ENCODE measurements at places on chromosomes 6 and 20.

DNA sequence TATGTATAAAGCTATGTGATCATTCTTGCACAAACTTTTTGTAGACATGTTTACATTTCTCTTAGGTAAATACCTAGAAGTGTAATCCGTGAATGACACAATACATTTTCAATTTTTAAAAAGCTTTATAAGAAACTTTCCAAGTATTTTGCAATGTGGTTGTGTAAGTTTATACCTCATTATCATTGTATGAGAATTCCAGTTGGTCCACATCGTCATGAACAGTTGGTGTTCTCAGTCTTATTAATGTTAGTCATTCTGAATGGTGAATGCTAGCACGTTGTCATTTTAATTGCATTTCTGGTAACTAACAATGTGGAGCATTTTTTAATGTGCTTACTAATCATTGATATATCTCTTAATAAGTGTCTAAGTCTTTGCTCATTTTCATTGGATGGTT is 116.5 kb upstream of the F13A1 start:
- DNase-seq, result no peak

- DNase-seq, result no peak
Measured at GRCh38 chr20:3767110-3767426, 485 bp downstream of the ADISSP start.

GRCh38 chr20:1801929-1802306 is 93.3 kb upstream of the SIRPA start:
- no peak for DNase-seq

- DNase-seq, result peak; percentile 25
Measured at GRCh38 chr20:18628330-18628920, 40.6 kb downstream of the DTD1 start.

GRCh38 chr6:115898246-115898645 is 162.4 kb downstream of the FRK start:
- DNase-seq, result no peak

GRCh38 chr6:62466607-62467006 is 180.6 kb upstream of the KHDRBS2 start:
- DNase-seq, result no peak

DNA sequence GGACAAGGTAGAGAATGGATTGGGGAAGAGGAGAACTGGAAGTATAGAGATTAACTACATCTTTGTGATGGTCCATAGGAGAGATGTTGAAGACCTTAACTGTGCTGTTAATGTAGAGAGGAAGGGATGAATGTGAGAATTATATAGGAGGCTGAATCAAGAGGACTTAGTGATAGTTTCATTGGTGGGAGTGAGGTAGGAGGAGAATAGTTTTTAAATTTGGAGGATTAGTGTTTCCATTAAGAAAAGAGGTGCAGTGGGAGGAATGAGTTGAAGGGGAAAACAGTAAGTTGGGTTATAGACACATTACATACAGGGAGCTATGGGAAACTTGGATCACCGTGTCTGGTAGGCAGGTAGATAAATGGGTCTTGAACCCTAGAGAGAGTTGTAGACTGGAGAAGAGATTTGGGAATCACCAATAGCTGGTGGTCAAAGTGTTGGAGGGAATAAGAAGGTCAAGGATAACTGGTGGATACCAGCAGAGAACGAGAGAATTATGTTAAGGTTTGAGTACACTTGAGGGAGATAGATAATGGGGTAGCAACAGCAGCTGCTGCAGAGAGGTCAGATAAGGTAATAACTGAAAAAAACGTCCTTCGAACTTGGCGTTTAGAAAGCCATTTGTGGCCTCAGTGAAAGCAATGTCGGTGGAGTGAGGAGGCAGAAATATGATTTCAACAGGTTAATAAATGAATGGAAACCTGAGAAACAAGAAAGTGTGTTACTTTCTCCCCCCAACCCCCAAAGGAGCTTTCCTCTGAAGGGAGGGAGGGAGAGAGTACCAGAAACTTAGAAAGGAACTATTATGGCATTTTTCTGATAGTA is 3.1 kb downstream of the C6orf89 start:
- DNase-seq, result no peak

DNA sequence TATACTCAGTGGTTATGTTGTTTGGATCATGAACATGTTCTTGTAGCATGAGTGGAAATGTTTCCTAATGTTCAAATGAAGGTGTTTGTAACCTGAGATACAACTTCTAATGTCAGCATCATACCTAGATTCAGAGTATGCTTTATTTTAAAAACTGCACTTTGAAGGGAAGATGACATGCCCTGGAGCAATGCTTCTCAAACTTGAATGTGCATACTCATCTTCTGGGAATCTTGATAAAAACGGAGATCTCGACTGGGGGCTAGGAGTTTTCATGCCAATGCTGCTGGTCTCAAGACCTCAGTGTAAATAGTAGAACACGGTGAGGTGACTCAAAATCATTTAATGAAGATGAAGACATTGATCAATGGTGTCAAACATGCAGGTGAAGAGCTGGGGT is 440.0 kb upstream of the NOX3 start:
- DNase-seq, result no peak

GRCh38 chr6:154229786-154230185 is 126.8 kb downstream of the IPCEF1 start:
- no peak for DNase-seq

DNA sequence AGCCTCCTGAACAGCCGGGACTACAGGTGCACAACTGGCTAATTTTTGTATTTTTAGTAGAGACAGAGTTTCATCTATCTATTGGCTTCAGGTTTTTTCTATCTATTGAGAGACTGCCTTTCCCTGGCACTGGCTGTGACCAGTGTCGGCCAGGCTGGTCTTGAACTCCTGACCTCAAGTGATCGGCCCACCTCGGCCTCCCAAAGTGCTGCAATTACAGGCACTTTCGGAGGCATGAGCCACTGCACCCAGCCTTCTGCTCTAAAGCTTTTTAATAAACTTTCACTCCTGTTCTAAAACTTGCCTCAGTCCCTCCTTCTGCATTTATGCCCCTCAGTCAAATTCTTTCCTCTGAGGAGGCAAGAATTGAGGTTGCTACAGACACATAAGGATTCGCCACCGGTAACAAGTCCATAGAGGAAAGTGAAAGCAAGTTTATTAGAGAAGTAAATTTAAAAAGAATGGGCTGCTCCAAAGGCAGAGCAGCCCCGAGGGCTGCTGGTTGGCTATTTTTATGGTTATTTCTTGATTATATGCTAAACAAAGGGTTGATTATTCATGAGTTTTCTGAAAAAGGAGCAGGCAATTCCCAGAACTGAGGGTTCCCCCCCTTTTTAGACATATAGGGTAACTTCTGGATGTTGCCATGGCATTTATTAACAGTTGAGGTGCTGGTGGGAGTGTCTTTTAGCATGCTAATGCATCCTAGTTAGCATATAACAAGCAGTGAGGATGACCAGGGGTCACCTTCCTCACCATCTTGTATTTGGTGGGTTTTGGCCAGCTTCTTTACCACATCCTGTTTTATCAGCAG is 44.8 kb upstream of the RNGTT start:
- no peak for DNase-seq

- no peak for DNase-seq
Measured at GRCh38 chr6:73302339-73302738, 39.3 kb upstream of the KHDC1 start.

DNA sequence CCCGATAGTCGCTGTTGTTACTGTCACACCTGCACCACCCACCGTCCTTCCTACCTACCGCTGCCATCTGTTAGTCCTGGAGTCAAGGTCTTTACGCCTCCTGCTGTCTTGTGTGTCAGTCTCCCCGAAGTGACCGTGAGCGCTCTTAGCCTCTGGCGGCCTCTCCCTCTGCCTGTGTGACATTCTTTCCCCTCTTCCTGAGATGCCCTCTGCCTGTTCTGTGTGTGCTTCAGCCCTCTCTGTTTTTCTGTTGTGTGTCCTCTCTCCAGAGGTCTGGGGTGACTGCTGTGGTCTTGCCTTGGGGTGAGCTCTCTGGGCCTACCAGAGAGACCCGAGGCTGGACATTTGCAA is 54.9 kb downstream of the TCP11 start:
- DNase-seq, result no peak

- DNase-seq, result no peak
Measured at GRCh38 chr20:38866265-38867061, 59.8 kb upstream of the FAM83D start.

- DNase-seq, result no peak
Measured at GRCh38 chr6:40410821-40411220, 176.3 kb downstream of the LRFN2 start.

DNA sequence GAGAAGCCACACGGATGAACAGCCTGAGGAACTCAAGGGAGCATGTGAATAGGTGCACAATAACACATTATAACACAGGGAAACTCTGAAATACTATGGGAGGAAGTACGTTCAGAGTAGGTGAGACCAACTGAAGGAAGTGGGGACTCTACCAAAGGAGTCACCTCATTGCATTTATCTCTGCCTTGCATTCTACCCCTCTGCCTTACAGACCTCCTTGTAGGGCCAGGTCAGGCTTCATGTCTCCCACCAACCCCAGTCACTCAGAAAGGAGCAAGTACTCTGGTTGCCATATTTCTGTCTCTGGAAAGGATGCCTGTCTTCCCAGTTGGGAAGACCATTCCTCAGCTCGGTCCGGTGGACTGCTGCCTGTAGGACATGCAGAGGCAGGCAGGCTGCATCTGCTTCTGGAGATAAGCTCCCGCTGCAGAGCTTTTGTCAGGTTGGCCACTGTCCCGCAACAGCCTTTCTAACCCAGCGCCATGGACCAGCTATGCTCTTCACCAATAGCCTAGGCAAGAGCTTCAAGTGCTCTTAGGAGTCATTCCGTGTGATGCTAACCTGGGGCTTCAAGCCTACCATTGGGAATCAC is 51.6 kb upstream of the ASIP start:
- no peak for DNase-seq

GRCh38 chr6:138454981-138455706 is 44.1 kb downstream of the NHSL1 start:
- no peak for DNase-seq

- peak; percentile 82 for DNase-seq
Measured at GRCh38 chr6:43181942-43182860, at the start of gene CUL9. Gene CUL9 (plus strand): TSS chr6:43182196. CDS start chr6:43184311, 2,115 bp downstream.

DNA sequence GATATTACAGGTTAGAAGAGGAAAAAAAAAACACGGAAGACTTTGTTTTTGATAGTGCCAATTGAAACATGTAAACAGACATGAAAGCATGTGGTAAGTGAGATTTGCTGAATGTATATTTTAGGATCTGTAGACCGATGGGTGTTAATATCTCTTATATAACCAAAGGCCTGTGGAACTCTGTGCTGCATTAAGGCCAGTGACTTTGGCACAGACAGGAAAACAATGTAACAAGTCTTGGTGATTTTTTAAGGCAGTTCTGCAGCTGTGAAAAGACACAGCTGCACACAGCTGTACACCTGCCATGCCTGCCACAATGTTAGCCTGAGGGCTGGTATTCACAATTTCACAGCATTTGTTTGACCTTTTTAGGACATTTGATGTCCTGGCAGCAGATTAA is 6.1 kb downstream of the SOBP start:
- no peak for DNase-seq

DNA sequence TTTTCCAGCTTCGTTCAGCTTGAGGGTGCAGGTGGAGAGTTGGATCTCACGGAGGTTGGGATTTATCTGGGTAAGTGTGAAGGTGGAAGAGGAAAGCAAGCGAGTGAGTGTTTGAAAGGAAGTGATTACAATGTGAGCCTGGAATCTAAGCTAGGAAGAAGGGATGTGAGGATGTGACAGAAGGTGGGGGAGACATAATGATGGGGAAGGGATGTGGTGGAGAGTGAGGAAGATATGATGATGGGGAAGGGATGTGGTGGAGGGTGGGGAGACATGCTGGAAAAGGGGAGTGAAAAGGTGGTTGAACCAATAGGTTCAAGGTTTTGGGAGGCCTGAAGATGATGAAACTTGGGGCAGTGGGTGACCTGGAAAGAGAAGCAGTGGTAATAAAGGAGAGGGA is 23.2 kb downstream of the KIAA1755 start:
- DNase-seq, result no peak

- no peak for DNase-seq
Measured at GRCh38 chr20:48411245-48411644, 416.6 kb downstream of the PREX1 start.

DNA sequence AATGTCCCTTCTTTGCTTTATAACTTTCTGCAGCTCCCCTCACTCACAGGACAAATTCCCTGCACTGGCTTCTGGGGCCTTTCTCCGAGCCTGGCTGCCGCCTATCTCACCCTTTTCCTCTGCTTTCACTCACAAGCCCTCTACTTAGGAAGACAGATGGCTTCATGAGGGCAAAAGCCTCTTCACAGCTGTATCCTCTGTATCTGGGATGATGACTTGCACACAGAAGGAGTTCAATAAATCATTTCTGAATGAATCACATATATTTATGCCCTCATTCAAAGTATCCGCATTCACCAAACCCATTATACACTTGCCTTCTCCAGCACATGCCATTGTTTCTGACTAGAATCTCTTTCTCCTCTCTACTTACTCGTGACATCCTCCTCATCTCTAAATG is 159.0 kb upstream of the RIPOR2 start:
- no peak for DNase-seq

GRCh38 chr20:8147476-8147875 is 15.4 kb downstream of the PLCB1 start:
- DNase-seq, result no peak

GRCh38 chr20:43188234-43188653 is 1.5 kb downstream of the PTPRT start:
- DNase-seq, result peak; percentile 30

- no peak for DNase-seq
Measured at GRCh38 chr6:75794954-75795739, 46.1 kb downstream of the MYO6 start.

DNA sequence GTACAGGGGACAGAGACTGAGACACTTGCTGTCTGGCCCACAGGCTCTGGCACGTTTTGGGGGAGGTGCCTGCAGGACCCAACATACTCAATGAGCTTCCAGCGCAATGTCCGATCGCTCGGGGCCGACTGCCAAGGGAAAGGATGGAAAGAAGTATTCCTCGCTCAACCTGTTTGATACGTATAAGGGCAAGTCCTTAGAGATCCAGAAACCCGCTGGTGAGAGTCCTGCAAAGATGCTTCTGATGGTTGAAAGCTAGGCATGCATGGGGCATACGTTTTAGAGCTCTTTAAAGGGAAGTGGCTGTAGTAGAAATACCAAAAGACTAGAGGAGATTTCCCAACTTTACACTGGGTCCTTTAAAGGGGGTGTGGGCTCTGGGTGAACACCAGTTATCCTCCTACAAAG is 2.2 kb downstream of the PRRC2A start:
- DNase-seq, result no peak

DNA sequence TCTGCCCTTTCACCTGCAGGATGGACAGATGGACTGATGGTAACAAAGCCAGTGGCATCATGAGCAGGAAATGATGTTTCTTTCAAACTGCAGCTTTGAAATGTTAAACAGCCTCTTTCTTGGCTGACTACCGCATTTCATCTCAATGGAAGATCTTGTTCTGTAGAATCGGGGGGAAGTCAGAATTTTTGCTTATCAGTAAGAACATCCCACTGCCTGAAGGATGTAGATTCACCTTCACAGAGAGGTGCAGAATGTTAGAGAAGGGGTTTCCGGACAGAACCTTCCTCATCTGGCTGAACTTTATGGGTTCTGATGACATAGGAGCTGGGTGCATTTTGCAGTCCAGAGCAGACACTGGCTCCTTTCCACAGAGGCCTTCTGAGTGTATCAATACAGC is 32.7 kb downstream of the GGTLC1 start:
- no peak for DNase-seq

All from NCI-H345 (cell line).